ENCODE measurements at places on chromosomes 1 and 21.

DNA sequence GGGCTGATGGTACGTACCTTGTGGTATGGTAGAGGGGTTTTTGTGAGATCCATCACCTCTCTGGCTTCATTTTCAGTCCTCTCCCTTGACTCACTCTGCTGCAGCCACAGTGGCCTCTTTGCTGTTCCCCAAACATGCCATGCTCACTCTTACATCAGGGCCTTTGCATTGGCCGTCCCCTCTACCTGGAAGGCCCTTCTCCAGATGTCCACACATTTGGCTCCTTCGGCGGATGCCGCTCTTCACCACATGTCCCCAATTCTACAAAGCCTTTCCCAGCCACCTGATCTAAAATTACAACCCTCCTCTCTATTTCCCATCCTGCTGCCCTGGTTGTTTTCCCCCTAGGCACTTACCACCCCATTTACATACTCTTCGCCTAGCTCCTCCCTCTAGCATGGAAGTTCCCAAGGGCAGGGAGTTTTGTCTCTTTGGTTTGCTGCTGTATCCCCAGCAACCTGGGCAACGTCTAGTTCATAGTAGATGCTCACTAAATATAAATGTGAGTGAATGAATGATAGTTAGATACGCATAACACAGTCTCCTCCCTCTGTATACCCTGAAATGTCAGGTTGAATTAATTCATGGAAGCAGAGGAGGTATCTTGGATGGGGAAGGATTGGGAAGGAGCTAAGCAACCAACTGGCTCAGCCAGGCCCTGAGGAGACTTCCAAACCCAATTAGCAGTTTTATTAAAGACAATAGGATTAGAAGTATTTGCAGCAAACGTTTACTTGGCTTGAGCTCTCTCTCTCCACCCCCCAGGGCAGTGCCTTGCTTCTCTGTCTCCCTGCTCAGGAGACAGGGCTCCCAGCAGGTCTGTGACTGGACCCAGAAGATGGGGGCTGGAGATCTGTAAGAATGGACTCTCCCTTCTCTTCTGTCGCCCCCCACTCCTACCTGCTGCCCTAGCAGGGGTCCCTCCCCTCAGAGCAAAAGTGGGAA lies 264.2 kb downstream of the GRIK3 start:
- DNase-seq = no peak

- no peak for DNase-seq
Measured at GRCh38 chr21:17673261-17674020, 60.7 kb upstream of the BTG3 start.

GRCh38 chr1:4561205-4561604 lies 93.2 kb upstream of the AJAP1 start:
- DNase-seq = no peak

- no peak for DNase-seq
Measured at GRCh38 chr1:10105484-10105883, 72.7 kb downstream of the UBE4B start.
